ENCODE measurements at places on chromosomes 3 and 15. TPM values are rescaled to one million over a fixed set of nuclear protein-coding genes. Genes with fewer than 3 reads are reported as not detected.

GRCh38 chr15:40340740-40341400, at the start of gene CCDC9B:
Gene CCDC9B (minus strand): TSS chr15:40340939. CDS start chr15:40340819, 120 bp downstream.
- no peaks in the 10 kb centered on the region for H3K27me3 ChIP-seq
- H3K4me3 ChIP-seq, result peak within 1 kb of the TSS; percentile 3
- peaks cover 24% of the 10 kb centered on the region for H3K4me1 ChIP-seq
- DNase-seq, result peak; percentile 83
- H3K27ac ChIP-seq, result peak within 1 kb of the TSS; percentile 97

GRCh38 chr3:89182056-89182455, 74.6 kb downstream of the EPHA3 start:
- H3K27me3 ChIP-seq, result no peaks in the 10 kb centered on the region
- DNase-seq, result no peak
- peaks cover 6% of the 10 kb centered on the region for H3K4me1 ChIP-seq
- no peak overlapping the region for H3K4me3 ChIP-seq
- H3K27ac ChIP-seq, result no peak overlapping the region
- no peaks in the 10 kb centered on the region for H3K36me3 ChIP-seq

DNA sequence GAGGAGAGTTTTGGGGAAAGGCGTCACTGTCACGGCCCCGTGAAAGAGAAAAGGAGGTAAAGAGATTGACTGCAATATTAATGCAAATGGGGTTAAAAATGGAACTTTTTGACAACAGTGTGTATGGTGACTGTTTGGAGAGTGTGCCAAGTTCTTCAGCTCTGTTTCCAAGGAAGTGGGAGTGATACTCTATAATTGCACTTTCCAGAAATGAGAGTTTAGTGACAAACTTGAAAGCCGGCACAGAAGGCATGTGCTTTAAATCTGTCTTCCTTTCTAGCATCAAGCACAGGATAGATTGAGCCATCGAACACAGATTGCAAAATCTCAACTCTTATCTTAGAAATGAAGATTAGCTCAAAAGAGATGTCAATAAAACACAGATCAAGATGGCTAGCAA, 51.9 kb upstream of the SNRPA1 start:
- H3K4me1 ChIP-seq, result no peaks in the 10 kb centered on the region
- no peak overlapping the region for H3K27ac ChIP-seq
- H3K27me3 ChIP-seq, result no peaks in the 10 kb centered on the region
- DNase-seq, result no peak
- H3K4me3 ChIP-seq, result no peak overlapping the region

Gene PPARG
- total RNA-seq, result 0.32 TPM

- H3K27me3 ChIP-seq, result no peaks in the 10 kb centered on the region
- no peak overlapping the region for H3K4me3 ChIP-seq
- DNase-seq, result peak; percentile 88
- H3K4me1 ChIP-seq, result peaks cover 40% of the 10 kb centered on the region
- H3K36me3 ChIP-seq, result no peaks in the 10 kb centered on the region
- peak overlapping the region; percentile 55 for H3K27ac ChIP-seq
Measured at GRCh38 chr3:123096731-123097130, 29.9 kb downstream of the PDIA5 start.

DNA sequence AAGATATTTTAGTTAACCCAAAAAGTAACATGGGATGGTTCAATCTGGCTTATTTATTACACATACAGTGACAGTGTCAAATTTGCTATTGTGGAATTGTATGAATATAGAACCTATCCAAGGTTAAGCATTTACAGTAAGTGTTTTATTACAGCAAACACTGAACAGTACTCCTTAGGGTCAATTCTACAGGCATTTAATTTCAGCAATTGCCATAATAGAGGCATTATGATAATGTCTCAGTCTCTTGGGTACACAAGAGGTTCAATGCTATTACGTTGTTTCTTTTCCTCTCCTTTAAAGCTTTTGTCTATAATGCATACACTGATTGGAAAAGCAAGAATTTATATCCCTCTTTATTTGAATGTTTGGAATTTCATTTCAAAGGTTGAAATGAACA, 275.7 kb upstream of the NAALADL2 start:
- H3K27me3 ChIP-seq, result no peaks in the 10 kb centered on the region
- H3K27ac ChIP-seq, result no peak overlapping the region
- H3K4me1 ChIP-seq, result no peaks in the 10 kb centered on the region
- H3K4me3 ChIP-seq, result no peak overlapping the region

Gene CGNL1
- 97.4 TPM for total RNA-seq

DNA sequence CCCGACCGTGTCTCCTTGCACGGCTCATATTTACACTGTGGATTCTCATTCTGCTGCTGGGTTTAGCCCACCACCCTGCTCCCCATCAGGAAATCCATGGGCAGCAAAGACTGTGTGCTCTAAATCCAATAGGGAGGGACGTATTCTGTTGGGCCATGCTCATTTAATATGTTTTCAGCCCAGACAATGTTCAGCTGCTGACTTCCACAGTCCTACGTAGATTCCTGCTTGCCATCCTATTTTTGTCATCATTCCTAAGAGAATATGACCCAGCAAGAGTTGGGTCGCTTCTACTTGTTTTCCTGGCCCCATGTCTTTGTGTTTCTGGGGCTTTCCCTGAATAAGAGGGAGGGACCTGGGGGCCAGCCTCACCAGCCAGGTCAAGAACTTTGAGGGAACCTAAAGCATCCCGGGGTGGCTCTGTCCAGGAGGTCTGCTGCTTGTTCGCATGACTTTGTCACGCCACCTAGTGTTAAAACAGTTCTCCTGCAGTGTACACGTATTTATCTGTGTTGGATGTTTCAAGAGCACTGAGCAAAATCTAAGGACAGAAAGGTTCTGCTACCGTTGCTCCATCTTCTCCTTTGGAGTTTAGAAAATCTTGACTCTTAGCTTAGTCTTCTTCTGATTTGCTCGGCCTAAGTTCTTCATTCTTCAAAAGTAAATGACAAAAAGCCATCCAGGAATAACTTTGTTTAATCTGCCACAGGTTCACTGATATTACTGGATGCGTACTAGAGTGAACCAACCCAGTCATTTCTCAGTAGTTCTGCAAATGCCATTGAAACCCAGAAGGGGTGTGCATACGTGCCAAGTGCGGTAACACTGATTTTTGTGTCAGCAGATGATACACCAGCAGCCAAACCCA, 79.8 kb upstream of the NR2E3 start:
- no peaks in the 10 kb centered on the region for H3K27me3 ChIP-seq
- DNase-seq, result peak; percentile 84
- H3K36me3 ChIP-seq, result no peaks in the 10 kb centered on the region
- H3K4me3 ChIP-seq, result no peak overlapping the region

DNA sequence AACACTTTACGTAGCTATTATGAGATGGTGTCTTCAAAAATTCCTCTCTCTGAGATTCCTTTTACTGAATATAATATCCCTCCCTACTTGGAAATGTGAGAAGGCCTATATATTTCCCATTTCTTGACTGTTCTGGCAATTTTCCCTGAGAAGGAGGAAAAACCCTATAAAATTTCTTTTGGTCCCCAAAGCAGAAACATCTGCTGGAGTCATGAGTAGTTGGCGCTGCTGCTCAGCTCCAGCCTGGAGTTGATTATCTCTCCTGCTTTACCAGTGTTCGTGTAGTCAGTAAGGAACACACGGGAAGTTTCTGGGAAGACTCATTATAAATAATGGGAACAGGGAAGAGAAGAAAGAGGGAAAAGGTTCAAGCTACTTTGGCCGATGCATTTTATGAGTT, 680.1 kb downstream of the EPHA3 start:
- H3K36me3 ChIP-seq, result no peaks in the 10 kb centered on the region
- H3K27me3 ChIP-seq, result no peaks in the 10 kb centered on the region
- no peak overlapping the region for H3K4me3 ChIP-seq
- DNase-seq, result no peak
- H3K4me1 ChIP-seq, result no peaks in the 10 kb centered on the region

- H3K4me3 ChIP-seq, result no peak overlapping the region
- H3K27ac ChIP-seq, result no peak overlapping the region
- no peaks in the 10 kb centered on the region for H3K36me3 ChIP-seq
- no peaks in the 10 kb centered on the region for H3K4me1 ChIP-seq
- DNase-seq, result no peak
- no peaks in the 10 kb centered on the region for H3K27me3 ChIP-seq
Measured at GRCh38 chr3:136995652-136996051, 37.9 kb downstream of the IL20RB start.

GRCh38 chr3:156518726-156519125, 36.2 kb downstream of the SSR3 start:
- no peak overlapping the region for H3K4me3 ChIP-seq
- H3K27ac ChIP-seq, result no peak overlapping the region
- peaks cover 9% of the 10 kb centered on the region for H3K4me1 ChIP-seq
- no peak for DNase-seq
- H3K36me3 ChIP-seq, result no peaks in the 10 kb centered on the region

Gene PLSCR5
- 3.0 TPM for total RNA-seq

Gene SMARCC1
- total RNA-seq, result 54.3 TPM

Gene PLS1
- total RNA-seq, result 5.0 TPM

Gene TRIM71
- 21.8 TPM for total RNA-seq

DNA sequence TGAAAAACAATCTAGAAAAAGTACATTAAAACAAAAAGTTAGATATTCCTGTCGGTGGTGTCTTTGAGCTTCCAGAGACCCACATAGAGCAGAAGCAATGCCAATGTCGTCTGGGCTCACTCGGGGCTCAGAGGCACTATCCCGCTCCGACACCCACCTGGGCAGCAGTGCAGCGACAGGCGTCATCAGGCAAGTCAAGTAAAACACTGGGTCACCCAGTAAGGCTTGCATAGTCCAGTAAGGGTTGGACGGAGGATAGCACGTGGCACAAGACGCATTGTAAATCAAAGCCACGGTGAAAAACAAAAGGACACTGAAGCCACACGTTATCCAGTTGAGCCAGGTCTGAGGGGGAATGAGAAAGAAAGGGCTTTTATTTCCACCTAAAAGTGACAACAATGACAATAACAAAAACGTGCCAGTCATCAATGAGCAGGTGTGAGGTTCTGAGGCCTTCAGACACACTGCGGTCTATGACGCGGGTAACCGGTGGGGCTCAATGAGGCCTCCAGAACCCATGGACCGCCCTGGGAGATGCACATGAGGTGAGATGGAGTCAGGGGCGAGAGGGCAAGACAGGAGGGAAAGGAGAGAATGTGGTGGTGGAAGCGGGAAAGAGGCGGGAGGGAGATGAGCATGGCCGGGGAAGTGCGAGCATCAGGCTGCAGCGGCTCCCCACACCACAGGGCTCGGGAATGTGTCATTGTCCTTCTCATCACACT, 183.0 kb downstream of the ATP10A start:
- H3K27me3 ChIP-seq, result no peaks in the 10 kb centered on the region
- no peak for DNase-seq
- no peak overlapping the region for H3K27ac ChIP-seq
- H3K4me1 ChIP-seq, result no peaks in the 10 kb centered on the region
- H3K4me3 ChIP-seq, result no peak overlapping the region

DNA sequence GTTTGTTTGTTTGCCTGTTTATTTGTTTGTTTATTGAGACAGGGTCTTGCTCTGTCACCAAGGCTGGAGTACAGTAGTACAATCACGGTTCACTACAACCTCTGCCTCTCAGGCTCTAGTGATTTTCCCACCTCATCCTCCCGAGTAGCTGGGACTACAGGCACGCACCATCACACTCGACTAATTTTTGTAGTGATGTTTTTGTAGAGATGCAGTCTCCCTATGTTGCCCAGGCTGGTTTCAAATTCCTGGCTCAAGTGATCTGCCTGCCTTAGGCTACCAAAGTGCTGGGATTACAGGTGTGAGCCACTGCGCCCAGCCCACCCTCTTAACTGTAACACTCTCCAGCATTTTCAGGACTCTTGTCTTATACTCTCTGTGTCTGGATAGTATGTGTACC, 26.7 kb downstream of the PLD1 start:
- peaks cover 3% of the 10 kb centered on the region for H3K4me1 ChIP-seq
- H3K4me3 ChIP-seq, result no peak overlapping the region
- no peaks in the 10 kb centered on the region for H3K36me3 ChIP-seq
- H3K27me3 ChIP-seq, result no peaks in the 10 kb centered on the region
- no peak overlapping the region for H3K27ac ChIP-seq
- no peak for DNase-seq

DNA sequence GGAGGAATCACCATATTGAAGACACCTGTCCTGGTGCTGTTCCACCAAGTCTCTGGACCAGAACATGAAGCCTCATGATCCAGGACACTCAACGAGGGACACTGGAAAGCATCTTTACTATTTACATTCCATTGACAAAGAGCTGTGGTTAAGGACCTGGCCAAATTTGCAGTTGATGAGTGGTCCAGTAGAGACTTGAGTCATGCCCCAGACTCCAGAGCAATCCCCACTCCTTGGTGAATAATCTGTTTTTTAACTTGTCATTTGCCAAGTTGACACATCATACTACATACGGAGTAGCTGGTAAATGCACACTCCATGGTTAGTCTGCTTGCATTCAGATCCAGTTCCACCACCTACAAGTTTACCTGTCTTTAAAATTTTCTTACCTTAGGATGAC, 1.2 kb upstream of the COL6A6 start:
- H3K4me1 ChIP-seq, result no peaks in the 10 kb centered on the region
- H3K4me3 ChIP-seq, result no peak overlapping the region
- no peaks in the 10 kb centered on the region for H3K36me3 ChIP-seq
- H3K27ac ChIP-seq, result no peak overlapping the region

- H3K4me3 ChIP-seq, result no peak overlapping the region
- DNase-seq, result no peak
- H3K27me3 ChIP-seq, result no peaks in the 10 kb centered on the region
Measured at GRCh38 chr15:50624616-50625168, 61.9 kb downstream of the TRPM7 start.

DNA sequence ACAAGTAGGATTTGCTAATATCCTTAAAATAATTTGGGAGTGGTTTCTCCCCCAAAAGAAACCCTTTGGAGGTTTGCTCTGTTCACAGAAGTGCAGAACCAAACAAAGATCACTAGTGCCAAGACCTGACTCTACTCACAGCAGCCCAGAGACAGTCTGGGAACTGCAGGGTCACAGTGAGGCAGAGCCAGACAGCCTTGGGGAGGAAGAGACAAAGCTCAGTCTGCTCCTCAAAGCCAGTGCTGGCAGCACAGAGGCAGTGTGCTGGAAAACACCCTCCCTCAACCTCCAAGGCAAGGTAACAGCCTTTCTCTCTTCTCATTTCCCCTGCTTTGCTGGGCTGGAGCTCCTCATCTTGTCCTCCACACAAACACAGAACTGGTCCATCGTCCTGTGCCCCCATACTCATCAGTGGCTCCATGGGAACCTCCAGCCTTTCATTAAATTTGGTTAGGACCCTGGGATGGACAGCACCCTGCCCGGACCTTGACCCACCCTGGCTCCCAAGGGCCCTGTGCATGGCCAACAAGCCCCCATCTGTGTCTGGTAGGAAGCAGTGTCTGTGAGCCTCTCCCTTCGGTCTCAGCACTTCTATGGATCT, 12.6 kb downstream of the RAB6B start:
- no peaks in the 10 kb centered on the region for H3K36me3 ChIP-seq
- H3K27me3 ChIP-seq, result peaks cover 11% of the 10 kb centered on the region
- H3K4me3 ChIP-seq, result no peak overlapping the region
- no peak for DNase-seq

All from cardiac muscle cell (in vitro differentiated cells and primary cell).